ENCODE measurements at places on chromosomes 5 and 9.

GRCh38 chr5:174725991-174726601 lies 1.7 kb downstream of the MSX2 start:
- no peak for DNase-seq

DNA sequence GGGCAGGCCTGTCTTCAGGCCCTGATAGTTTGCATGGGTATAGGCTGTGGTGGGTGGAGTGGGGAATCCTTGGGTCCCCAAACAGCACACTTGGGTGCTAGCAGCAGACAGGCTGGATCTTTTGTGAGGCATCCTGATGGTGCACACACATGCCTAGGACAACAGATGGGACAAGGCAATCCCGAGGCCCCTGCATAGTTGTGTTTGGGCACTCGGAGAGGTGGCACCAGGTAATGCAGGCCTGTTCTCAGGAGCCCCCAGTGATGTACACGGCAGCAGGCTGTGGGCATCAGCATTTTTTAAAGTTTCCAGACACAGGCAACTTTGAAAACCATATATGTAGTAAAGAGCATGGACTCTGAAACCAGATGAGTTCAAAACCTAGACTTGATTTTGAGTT lies 65.4 kb downstream of the EPB41L4A start:
- no peak for DNase-seq

DNA sequence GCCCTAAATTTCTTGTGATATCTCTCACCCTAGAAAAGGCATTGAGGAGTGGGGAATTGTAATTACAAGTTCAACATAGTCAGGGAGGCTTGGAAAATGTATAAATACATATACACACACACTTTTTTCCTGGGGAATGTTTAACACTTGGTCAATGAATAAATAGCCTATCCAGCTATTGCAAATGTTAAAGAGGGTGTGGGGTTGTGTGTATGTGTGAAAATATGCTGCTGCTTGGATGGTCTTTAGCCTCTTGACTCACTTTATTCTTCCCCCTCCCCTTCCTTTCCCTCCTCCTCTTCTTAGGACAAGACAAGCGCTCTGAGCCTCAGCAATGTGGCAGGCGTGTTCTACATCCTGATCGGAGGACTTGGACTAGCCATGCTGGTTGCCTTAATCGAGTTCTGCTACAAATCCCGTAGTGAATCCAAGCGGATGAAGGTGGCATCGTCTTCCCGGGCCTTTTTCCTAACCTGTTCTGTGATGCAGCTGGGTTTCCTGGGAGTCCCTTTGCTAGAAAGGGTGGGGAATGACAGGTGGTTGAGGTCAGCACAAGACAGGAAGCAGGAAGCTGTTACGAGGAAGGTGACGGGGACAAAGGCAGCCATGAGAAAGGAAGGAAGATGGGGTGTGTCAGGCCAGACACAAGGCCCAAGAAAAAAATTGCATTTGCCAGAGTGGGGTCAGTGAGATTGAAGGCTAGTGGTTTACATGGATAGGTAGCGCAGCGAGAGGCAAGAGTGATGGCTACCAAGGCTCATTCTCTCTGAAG lies 236.5 kb downstream of the FAM114A2 start:
- no peak for DNase-seq

DNA sequence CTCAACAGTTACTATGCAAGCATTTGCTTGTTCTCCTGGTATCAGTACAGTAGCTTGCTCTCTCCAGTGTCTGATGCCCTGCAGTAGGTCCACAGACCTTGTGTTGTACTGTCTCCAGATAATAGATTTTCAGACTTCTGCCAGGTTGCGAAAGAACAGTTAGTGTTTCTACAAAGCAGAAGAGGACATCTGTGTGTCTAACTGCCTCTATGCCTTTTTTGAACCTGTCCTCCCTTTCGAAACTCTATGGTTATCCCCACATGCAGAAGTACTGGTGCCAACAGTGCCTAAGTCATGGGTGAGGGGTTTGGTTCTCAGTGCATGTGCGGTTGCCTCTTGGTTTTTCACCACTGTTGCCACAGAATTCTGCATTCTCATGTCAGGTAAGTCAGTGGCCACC lies 45.9 kb downstream of the KCNN2 start:
- no peak for DNase-seq

DNA sequence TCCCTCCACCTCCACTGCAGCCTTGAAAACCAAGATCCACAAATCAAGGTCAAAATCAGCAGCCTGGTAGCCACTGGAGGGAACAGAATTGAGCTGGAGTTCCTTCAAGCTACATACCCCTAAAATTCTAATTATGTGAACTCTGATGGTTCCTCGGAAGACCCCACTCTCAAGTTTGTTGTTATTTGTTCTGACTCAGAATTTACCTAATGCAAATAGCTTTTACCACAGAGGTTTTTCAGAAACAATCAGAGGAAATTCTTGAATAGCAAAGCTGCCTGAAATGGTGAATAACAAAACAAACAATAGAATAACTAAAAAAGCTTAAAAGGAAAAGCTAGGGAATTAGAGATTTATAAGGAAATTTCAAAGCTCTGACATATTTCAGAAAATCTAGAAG lies 220.0 kb downstream of the CDH18 start:
- no peak for DNase-seq
